ENCODE measurements at places on chromosomes 1 and 21. TPM values are rescaled to one million over a fixed set of nuclear protein-coding genes. Genes with fewer than 3 reads are reported as not detected.

The EFNA3 gene
- 7.7 TPM for total RNA-seq

The VTCN1 gene
- total RNA-seq = 1.9 TPM

The NPL gene
- total RNA-seq = 21.6 TPM

The C1QC gene
- 8.6 TPM for total RNA-seq

DNA sequence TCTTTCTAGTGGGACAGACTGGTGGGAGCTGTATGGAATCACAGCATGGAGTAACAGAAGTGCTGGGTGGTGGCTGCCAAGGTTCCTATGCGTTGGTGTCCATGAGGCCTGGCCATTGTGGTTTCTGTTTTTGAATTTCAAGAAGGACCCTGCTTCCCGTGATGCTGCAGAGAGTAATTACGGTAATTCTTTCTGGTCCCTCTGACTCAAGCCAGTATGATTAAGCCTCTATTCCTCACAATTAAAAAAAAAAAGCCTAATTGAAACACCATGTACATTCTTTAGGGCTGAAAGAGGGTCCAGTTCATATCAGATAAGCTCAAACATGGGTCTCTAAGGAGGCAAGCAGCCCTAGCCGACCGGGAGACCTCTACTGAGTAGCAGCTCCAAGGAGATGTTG is 10.5 kb upstream of the C1orf21 start:
- H3K27me3 ChIP-seq = no peaks in the 10 kb centered on the region
- DNase-seq = no peak
- H3K27ac ChIP-seq = no peak overlapping the region

- no peaks in the 10 kb centered on the region for H3K36me3 ChIP-seq
- no peak for DNase-seq
- H3K27me3 ChIP-seq = no peaks in the 10 kb centered on the region
- H3K4me1 ChIP-seq = no peaks in the 10 kb centered on the region
Measured at GRCh38 chr1:180982422-180982821, 40.2 kb downstream of the STX6 start.

DNA sequence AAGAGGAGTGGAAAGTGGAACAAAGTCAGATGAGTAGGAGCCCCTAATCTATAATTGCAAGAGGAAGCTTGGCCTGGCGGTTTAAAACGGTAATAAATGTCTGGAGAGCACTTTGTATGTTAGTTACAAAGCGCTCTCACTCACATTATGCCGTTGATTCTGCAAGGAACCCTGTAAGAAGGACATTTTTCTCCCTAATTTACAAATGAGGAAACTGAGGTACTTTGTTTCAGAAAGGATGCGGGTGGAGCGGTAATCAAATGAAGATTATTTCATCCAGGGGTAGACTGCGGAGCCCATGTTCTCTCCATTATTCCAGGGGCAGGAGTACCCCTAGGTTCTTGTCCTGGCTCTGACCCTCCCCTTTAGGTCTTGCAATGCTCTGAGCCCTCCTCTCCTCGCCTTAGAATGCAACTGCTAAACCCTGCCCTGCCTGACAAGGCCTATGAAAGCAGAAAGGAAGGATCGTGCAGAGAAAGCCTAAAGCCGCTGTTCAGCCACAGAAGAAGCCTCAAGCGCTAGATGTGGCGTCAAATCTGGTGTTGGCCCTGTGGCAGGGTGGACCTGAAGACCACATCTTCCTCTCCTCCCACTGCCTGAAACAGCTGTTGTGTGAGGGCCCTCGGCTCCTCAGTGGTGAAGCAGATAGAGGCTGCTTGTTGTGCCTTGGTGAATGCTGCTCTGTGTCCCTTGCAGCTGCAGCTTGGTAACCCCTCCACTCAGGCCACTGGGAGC is 588 bp upstream of the PACC1 start:
- H3K27me3 ChIP-seq = no peaks in the 10 kb centered on the region
- H3K27ac ChIP-seq = peak overlapping the region; percentile 47
- peaks cover 7% of the 10 kb centered on the region for H3K4me1 ChIP-seq
- no peak for DNase-seq

GRCh38 chr1:118716775-118717174 is 271.4 kb downstream of the TBX15 start:
- H3K4me1 ChIP-seq = no peaks in the 10 kb centered on the region
- H3K4me3 ChIP-seq = no peak overlapping the region
- H3K27ac ChIP-seq = no peak overlapping the region

- no peaks in the 10 kb centered on the region for H3K4me1 ChIP-seq
- no peak for DNase-seq
- no peaks in the 10 kb centered on the region for H3K27me3 ChIP-seq
- no peaks in the 10 kb centered on the region for H3K36me3 ChIP-seq
- peak within 1 kb of the TSS; percentile 34 for H3K4me3 ChIP-seq
- H3K27ac ChIP-seq = no peak within 1 kb of the TSS
Measured at GRCh38 chr1:54800899-54801759, at the start of gene TTC22. Gene TTC22 (minus strand): TSS chr1:54801323. CDS start chr1:54801163, 160 bp downstream.

- DNase-seq = no peak
- no peaks in the 10 kb centered on the region for H3K36me3 ChIP-seq
- H3K27ac ChIP-seq = no peak overlapping the region
- no peaks in the 10 kb centered on the region for H3K4me1 ChIP-seq
- H3K4me3 ChIP-seq = no peak overlapping the region
- H3K27me3 ChIP-seq = no peaks in the 10 kb centered on the region
Measured at GRCh38 chr1:184940226-184940625, 34.1 kb downstream of the NIBAN1 start.

DNA sequence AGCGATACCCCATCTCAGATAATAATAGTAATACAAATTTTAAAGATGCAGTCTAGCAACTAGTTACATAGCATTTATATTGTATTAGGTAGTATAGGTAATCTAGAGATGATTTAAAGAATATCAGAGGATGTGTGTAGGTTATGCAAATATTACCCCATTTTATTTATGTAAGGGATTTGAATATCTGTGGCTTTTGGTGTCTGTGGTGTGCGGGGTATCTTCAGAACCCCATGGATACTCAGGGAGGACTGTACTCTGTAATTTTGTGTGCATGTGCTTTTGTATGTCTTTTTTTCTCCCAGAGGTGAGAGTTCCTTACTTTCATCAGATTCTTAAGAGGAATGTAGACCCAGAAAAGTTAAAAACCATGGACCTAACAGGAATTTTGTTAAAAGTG is 12.8 kb downstream of the RNF2 start:
- peaks cover 38% of the 10 kb centered on the region for H3K4me1 ChIP-seq
- H3K27ac ChIP-seq = peak overlapping the region; percentile 63
- DNase-seq = no peak
- no peaks in the 10 kb centered on the region for H3K36me3 ChIP-seq
- H3K27me3 ChIP-seq = no peaks in the 10 kb centered on the region

DNA sequence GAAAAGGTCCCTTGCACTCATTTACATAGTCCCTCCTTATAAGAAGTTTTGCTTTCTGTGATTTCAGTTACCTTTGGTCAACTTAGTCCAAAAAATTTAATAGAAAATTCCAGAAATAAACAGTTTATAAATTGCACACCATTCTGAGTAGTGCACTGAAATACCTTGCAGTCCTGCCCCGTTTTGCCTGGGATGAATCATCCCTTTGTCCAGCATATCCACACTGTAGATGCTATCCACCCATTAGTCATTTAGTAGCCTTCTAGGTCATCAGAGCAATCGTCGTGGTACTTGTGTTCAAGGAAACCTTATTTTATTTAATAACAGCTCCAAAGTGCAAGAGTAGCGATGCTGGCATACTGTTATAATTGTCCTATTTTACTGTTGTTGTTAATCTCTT is 38.0 kb downstream of the SPRTN start:
- H3K36me3 ChIP-seq = no peaks in the 10 kb centered on the region
- no peak overlapping the region for H3K4me3 ChIP-seq
- DNase-seq = no peak
- no peaks in the 10 kb centered on the region for H3K4me1 ChIP-seq
- no peak overlapping the region for H3K27ac ChIP-seq

DNA sequence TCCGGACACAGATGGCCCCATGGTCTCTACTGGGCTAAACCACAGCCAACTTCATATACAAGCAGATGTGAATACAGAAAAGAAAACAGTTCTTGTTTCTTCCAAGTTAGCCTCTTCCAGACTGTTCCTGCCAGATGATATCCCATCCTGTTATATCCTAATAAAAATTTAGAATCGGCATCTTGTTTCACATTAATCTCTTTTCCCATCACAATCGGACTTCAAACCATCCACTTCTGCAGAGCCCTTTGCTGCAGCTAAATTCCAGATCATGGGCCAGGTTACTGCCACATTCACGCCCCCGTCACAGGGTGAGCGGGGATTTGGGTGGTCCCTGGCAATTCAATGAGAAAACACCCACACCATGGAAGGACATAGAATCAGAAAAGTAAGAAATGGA is 57.2 kb downstream of the NPHP4 start:
- H3K36me3 ChIP-seq = no peaks in the 10 kb centered on the region
- H3K27ac ChIP-seq = no peak overlapping the region
- H3K4me3 ChIP-seq = no peak overlapping the region
- H3K27me3 ChIP-seq = no peaks in the 10 kb centered on the region
- no peaks in the 10 kb centered on the region for H3K4me1 ChIP-seq

- H3K36me3 ChIP-seq = no peaks in the 10 kb centered on the region
- H3K4me3 ChIP-seq = no peak overlapping the region
- no peaks in the 10 kb centered on the region for H3K4me1 ChIP-seq
- no peak overlapping the region for H3K27ac ChIP-seq
- H3K27me3 ChIP-seq = no peaks in the 10 kb centered on the region
- DNase-seq = no peak
Measured at GRCh38 chr1:179995576-179995975, 41.0 kb downstream of the CEP350 start.

GRCh38 chr1:198904321-198904720 is 265.5 kb downstream of the PTPRC start:
- no peak for DNase-seq
- H3K36me3 ChIP-seq = no peaks in the 10 kb centered on the region
- H3K27ac ChIP-seq = peak overlapping the region; percentile 67
- peaks cover 9% of the 10 kb centered on the region for H3K4me1 ChIP-seq

GRCh38 chr1:27521861-27522431 is 32.0 kb upstream of the WASF2 start:
- H3K36me3 ChIP-seq = no peaks in the 10 kb centered on the region
- no peak for DNase-seq
- H3K4me1 ChIP-seq = peaks cover 77% of the 10 kb centered on the region
- H3K4me3 ChIP-seq = no peak overlapping the region
- H3K27me3 ChIP-seq = no peaks in the 10 kb centered on the region

Measured in testis (tissue), 5 donors.